ENCODE measurements at places on chromosomes 2 and 18.

GRCh38 chr2:24907116-24907515 lies 12.9 kb downstream of the ADCY3 start:
- no peak for DNase-seq

- no peak for DNase-seq
Measured at GRCh38 chr2:237490009-237490711, 3.1 kb downstream of the MLPH start.

DNA sequence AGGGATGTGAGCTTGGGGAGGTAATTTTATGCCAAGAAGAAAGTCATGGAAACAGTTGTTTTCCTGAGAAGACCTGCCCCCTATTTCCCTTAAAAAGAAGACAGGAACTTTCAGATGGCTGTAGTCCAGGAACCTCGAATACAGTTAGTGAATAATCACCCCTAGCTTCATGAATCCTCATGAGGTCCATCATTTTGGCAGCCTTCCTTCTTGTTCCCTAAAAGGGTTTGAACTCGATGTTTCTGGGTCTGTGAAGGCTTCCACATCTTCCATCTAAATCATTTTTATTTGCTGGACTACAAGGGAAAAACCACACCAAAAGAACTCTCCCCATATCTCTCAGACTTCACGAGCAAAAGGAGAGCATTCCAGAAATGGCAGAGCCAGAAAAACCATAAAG lies 290.8 kb downstream of the SLC4A3 start:
- DNase-seq = no peak

GRCh38 chr2:221569871-221570270 lies 2.2 kb downstream of the EPHA4 start:
- DNase-seq = no peak

DNA sequence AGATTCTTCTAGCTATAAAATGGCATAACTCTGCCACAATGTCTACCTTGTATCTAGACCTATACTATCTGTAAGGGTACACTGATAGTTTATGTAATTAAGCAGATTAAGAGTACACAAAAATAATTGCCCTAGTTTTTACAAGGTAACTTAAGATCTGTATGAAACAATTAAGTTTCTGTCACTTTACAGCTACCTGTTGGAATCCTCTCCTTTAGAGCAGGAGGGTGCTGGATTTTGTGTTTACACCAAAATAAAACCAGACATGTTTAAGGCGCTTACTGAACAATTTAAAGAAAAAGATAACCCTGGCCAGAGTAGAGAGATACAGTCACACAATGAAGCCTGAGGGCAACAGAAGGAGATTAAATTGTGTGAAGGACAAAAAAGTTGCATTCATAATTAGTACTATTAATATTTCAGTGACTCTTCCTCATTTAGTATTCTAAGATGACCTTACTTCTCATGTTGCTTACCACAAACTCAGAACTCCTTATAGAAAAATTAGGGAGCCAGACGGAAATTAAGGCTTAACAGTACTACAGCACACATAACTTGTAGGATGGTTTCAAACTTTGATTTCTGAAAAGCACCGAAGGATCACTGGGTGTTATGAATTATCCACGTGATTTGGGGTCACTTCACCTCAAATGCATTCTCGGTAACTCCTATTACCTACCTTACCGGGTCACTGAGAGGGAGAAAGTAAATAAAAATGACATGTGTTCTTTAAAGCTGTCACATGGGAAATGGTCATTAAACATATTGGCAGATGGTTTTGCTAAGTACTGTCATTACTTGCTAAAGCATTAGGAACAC lies 1.0 kb downstream of the DARS1 start:
- DNase-seq = no peak

DNA sequence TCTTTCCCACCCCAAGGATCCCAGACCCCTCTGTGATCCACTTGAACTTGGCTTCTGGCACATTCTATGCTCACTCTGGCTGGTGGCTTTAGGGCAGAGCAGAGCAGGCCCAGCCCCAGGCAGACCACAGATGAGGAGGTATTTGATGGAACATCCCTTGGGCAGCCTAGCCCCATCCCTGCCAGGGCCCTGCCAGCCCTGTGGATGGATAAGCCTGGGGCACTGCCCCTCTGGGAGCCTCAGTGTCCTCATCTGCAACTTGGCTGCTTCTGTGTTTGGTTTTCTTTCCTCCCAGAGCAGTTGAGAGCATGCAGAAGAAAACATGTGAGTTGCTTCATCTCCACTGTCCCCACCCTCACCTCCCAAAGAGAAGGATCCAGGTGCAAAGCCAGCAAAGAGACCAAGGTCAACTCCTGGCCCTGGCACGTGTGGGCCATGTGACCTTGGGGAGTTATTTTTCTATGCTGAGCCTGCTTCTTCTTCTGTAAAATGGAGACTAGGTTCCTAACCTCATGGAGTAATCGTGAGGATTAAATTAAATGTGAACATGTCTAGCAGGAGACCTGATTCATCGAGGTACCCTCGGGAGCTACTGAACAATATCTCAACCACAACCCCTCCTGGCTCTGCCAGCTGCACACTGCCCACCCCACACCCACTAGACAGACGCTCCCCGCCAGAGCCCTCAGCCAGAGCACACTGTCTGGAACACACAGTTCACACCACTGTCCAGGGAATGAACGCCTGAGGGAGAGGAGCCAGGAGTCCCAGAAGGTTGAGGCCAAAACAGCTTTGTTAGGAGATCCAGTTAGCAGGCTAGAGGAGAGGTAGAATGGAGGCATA lies 14.6 kb upstream of the TNS1 start:
- no peak for DNase-seq

GRCh38 chr2:113156278-113157117 lies 17.3 kb upstream of the PSD4 start:
- no peak for DNase-seq

DNA sequence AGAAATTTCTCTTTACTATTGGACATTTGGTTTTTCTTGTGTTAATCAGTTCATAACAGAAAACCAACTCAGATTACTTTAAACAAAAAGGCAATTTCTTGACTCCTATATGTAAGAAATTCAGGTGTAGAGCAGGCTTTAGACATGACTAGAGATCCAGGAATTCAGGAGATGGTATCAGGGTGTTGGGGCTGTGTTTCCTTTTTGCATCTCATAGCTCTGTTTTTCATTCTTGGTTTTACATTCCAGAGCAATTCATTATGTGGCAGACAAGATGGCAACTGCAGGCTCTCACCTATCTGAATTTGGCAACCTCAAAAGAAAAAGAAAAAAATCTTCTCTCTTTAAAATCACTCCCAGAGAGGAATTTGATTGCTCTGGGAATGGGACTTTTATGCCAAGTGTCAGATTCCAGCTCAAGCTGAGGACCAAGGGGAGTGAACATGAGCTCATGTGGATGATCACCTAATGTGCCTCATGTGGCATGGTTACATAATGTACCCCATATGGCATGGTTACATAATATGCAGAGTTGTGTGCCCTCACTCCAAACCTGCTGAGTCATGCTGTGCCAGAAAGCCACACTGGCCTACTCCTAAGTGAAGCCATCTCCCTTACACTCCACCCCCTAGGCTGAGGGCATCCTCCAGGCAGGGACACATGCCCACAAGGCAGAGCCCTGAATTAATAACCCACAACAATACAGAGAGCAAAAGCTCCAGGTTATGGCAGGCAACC lies 282.7 kb downstream of the MBD2 start:
- DNase-seq = no peak

DNA sequence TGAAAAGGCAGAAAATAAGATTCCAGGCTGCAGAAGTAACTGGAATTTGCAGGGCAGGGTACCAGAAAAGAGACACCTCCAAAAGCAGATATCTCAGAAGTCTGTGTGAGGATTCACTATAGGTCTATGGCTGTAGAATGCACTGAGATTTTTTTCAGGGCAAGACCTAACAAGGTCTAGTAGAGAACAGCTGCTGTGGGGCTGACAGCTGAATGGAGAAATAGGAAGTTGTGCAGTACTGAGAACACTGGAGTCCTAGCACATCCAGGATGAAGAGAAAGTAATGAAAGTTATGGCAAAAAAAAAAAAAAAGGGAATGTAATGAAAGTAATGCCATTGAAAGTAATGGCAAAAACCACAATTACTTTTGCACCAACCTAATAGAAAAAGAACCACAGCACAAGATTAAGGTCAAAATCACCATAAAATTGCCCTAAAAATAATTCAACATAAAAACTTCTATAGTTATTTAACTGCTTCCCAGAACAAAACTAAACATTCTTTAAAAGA lies 57.3 kb downstream of the CPO start:
- DNase-seq = no peak

DNA sequence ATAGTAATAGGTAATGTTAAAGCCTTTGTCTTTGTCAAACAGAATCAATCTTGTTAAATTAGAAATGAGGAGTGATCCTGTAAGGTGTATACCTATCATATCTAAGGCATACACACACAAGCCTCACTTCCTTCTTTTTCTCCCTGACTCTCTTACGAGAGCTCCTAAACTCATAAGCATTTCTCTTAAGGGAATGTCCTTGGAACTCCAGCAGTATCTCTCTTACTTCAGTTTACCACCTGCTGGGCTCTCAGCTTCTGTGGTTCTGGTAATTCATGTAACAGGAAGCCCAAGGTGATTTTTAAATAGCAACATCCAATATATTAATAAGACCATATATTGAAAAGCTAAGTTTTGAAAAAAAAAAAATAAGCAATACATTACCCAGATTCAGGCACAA lies 85.9 kb downstream of the UBE2E3 start:
- no peak for DNase-seq

DNA sequence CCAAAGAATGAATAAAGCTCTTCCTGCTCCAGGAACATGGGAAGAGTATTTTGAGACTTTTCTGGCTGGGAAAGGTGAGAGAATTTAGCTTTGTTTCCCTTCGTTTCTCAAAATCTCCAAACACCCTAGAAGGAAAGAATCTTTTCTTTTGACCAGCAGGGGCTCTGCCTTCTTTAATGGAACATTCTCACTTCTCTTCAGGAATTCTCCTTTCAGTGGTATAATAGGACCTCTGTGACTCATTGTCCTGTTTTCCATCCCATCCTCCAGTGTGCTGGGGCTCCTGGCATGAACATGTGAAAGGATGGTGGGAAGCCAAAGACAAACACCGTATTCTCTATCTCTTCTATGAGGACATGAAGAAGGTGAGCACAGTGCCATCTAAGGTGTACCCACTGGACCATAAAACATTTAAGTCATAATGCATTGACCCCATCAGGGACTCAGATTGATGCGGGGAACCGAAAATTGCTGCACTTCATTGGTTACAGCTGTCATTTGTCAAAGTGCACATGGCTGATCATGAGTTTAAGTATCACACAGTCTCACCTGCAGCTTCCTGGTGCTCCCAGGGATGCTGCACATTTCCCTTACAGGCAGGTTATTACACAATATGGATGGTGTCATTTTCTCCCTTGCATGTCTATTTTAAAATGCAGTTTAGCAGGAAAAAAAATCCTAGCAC lies 5.5 kb downstream of the SULT1C4 start:
- DNase-seq = no peak

- DNase-seq = no peak
Measured at GRCh38 chr2:108139521-108139920, 100.2 kb upstream of the SULT1C3 start.

DNA sequence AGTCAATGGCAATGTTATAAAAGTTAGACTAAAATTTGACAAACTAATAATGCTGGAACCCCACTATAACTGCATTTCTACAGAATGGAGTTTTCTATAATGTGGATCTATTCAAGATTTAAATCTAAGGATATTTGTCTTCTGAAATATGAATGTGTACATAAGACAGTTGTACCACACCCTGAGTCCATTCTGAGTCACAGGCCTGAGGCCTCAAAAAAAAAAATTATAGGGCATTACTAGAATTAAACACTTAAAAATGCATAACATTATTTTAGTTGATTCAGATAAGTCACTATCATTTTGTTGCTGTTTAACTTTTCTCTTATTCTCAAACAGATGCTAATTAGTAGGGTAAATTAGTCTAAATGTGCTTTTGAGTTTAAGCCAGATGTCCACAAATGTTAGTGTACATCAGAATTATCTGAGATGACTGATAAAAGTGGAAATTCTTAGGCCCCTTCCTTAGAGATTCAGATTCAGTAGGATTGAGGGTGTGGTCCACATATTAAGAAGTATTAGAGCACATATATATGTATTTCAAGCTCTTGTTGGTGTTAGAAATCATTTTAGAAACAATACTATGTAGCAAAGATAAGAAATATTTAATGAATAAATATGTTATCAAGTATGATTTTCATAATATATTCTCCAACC lies 42.4 kb upstream of the COL5A2 start:
- no peak for DNase-seq

- DNase-seq = no peak
Measured at GRCh38 chr2:128799730-128800129, 481.1 kb upstream of the HS6ST1 start.

DNA sequence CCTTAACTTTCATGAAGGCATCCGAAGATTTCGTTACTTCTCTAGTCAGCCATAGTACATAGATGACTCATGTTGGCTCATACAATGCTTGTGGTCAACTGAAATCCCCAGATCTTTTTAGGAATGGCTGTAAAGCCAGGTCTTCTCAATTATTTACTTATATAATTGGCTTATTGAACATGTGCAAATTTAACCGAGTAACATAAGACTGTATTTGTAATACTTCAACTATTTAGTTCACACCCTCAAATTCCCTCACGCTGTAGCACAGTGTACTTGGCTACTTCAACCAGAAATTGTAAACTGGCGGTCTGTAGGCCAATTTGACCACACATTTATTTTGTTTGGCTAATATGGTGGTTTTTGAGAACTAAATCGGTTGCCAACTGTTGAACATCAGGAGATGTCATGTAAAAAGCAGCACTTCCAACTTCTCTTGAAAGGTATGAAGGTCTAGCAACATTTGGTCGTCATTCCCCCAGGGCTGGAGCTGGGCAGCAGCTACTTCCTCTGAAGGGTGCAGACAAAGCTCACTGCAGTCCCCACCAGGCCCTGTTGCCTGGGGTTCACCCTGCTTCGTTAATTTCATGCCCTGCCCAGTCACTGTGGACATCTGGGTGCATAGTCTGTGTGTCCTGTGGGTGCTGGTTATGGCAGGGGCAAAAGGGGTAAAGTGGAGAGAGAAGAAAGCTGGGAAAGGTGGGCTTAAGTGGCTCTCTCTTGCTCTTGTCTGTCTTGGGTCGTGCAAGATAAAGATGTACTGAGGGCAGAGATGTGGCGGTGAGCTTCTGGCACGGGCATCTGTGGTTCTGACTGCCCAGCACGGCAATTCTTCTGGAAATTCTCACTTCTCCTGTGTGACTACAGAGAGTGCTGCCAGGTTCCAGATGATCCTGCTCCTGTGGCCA lies 3.2 kb upstream of the SH3RF3 start:
- no peak for DNase-seq

DNA sequence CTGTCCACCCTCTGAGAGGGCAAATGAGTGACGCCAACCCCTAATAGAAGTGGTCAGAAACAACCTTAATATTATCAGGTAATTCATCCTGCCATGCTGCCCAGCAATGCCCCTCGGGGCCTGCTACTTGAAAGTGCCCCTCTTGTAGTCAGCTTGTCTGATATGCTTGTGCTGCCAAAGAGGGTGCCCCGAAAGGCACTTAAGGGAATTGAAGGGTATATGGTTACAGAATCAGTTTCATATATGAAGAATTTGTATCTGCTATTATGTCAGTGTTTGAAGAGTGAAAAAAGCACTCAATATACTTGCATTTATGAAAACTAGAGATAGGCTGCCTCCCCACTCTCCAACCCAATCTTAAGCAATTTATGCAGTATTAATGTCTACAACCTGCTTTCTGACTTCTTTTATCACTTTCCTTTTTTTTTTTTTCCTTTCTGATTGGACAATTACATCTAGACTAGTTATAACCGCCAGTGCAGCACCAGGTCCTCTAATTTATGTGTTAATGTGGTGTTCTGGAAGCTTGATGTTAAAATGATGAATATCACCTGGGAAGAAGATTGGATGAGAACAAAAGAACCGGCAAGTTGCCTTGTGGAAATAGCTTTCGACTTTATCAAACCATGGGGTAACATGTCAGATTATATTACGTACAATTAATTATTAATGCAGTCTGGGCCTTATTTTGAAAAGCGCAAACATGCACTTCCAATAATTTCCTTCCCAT lies 646.9 kb upstream of the ACVR2A start:
- no peak for DNase-seq

Measured in stimulated activated CD4-positive, alpha-beta T cell treated with anti-CD3 and anti-CD28 coated beads, TNF-alpha, amount 100 ng/mL, for 4 hours (primary cell).